Astrocyte of the cerebellum (primary cell): ENCODE measurements at places on chromosomes 16 and 17.

DNA sequence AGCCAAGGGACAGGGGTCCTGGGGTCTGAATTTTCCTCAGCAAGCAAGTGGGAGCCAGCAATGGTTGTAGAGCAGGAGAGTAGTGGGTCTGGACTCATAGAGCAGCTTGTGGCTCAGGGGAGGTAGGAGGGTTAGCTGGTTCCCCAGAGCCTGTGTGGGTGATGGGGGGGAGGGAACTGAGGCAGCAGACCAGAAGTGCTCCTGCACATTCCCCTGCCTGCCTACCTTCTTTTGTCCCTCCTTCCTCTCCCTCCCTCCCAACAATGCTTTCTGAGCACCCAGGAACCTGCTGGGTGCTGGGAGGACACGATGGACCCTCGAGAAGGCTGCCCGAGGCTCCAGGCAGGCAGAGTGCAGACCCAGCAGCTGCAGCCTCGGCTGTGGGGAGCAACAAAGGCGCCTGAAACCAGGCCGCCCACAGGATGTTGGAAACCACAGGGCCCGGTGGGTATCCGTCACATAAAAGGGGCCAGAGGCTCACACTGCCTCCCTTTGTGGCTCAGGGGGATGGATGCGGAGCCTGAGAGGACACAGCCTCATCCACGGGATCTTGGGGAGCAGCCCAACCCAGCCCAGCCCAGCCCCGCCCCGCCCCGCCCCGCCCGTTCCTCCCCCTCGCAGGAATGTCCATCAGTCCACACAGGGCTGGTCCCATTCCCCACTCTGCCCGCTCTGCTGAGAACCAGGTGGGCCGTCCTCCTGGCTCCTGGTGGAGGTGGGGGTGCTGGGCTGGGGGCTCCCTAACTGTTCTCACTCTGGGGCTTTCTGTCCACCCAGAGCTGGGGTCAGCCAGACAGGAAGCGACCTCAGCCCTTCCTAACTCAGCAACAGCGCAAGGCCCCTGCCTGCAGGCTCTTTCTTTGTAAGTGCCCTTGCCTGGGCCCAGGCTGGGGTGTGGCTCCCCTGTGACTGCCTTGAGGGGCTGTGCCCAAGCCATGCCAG lies 1.7 kb upstream of the NLRC3 start:
- no peak for DNase-seq

DNA sequence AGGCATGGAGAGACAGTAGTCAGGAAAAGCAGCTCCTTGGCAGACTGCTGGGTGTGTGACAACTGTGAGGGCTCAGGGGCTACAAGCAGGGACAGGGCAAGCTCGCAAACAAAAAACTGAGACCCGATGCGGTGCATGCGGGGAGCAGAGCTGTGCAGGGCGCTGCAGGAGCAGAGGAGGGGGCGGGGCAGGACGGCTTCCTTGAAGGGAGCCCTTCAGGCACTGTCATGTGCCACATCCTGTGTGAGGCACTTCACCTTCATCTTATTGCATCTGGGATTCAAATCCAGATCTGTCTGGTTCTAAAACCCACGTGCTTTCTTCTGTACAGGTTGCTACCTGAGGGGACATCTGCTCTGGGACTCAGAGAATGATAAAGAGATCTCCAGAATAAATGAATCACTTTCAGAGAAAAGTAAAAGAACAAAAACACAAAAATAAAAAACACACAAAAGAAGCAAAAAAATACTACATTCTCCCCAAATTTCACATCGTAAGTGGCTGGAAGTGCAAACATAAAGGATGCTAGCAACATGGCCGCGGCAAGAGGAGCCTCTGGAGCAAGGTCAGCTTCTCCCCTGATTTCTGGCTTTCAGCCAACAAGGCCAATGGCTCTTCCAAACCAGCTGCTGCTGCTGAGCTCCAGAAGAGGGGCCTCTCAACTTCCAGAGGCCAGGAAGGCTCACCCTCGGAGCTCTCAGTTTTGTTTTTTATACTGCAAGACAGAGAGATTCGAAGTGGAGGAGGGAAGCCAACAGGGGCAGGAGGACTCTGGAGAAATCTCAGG lies 14.2 kb downstream of the LYRM9 start:
- no peak for DNase-seq

DNA sequence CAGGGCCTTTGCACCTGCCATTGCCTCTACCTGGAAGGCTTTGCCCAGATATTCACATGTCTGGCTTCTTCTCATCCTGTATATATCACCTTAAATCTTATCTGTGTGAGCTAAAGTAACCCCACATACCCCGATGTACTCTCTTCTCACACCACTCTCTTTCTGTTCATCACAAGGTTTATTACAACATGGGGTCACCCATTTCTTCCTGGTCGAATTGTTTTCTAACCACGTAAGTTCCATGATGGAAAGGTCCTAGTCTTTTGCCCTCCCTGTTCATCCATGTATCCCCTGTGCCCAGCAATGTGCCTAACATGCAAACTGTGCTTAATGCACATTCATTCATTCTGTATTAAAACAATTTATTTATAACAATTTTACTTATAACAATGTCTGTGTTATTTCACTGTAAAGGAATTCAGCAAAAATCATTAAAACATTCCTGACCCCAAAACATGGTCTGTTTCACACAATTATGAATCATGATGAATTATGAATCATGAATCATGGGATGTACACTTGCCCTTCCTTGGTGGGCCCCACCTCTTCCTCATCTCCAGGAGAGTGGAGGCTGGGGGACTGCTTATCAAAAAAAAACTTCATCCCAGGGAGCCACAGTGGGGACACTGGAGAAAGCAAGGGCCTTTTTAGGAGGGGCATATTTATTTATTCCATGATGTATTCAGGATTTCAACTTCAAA lies 336.4 kb downstream of the GRIN2A start:
- no peak for DNase-seq

DNA sequence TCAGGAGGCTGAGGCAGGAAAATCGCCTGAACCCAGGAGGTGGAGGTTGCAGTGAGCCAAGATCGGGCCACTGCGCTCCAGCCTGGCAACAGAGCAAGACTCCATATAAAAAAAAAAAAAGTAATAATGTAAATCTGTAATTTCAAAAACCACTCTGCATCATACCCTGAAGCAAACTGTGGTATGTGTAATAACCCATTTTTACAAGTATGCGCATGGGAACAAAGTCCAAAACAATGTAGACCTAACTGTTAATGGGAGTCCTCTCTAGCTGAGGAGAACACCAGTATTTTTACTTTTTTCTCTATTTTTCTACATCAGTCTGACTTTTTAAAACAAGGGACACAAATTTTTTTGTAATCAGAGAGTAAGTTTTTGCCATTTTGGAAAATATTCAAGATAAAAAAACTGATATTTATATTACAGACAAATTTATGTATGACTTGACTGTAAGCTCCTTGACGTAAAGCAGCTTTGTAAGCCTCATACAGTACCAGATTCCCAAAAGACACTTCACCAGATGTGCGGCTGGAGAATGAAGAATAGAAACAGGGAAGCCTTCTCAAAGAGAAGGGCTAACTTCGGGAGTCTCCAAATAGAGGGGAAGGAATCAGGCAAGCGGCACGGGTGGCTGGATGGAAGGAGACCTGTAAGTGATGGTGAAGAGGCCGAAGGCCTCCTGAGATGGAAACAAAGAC lies 25.7 kb downstream of the CMTM4 start:
- no peak for DNase-seq

DNA sequence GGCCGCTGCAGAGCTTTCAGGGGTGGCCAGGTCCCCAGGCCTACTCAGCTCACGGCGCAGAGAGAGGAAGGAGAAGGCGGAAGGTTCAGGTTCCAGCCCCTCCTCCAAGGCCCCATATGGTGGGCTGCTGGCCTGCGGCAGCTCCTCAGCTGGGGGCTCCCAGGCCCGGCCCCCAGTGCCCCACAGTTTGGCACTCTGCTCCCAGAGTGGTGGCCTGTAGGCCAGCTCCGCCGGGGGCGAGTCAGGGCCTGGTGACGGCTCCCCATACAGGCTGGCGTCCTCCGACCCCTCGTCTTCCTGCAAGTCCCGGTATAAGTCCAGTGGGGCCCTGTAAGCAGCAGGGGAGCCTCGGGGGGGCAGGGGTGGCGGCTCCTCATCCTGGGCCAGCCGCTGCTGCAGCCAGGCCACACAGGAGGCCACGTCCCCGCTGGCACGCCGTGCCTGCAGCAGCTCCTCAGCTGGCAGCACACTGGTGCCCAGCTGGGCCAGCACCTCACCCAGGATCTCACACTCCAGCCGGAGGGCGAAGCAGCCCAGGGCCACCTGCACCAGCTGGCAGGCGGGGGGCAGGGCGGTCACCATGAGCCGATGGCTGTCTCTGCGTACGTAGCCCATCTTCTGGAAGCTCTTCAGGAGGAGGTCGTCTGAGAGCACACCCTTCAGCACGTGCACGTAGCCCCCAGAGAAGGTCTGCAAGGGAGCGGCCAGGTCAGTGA lies 3.7 kb downstream of the SPATA2L start:
- no peak for DNase-seq

DNA sequence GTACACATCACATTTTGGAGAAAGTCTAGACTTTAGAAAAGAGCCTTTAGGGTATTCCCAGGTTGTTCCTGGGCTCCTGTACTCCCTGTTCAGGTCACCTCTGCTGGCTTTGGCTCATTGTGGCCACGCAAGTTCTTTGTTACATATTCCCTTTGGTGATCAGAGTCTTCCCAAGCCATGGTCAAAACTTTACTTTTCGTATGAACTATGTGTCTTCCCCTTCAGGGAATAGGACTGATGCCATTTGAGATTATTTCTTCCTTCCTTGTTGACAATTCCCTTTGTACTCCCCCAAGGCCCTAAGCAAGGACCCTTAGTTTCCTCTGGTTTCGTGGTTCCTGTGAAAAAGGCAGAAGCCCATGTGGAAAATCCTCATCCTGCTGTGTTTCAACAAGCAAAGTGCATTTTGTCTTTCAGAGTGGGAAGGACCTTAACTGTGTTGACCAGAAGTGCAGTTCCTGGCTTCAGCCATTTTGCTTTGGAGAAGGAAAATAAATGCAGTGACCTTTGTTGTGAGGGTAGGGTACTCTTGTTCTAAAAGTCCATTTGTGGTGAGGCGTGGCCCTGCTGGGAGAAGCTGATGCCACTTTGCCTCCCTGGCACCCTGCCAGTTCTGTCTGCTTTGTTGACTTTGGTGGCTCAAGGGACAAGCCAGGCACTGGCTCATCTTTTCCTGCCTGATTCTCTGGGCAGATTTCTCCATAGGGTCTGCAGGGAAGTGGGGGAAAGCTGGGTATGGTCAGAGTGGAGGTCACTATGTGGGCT lies 55.1 kb downstream of the ZNRF1 start:
- DNase-seq: no peak

DNA sequence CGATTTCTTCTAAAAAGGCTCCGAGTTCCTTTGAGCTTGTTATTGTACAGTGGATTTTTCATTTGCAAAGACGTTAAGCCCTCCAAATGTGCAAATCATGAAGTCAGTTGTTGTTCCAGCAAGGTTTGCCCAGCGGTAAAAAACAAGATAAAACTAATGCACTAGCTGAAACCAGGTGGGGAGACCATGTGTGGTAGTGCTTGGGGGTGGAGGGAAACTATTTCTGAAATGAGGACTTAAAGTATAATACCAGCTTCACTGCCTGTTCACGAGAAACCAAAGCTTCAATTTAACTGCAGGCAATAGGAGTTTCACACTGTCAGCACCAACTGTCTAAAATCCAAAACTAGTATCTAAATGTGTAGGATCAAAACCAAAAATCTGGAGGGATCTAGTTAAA lies 22.3 kb downstream of the SMARCE1 start:
- no peak for DNase-seq

DNA sequence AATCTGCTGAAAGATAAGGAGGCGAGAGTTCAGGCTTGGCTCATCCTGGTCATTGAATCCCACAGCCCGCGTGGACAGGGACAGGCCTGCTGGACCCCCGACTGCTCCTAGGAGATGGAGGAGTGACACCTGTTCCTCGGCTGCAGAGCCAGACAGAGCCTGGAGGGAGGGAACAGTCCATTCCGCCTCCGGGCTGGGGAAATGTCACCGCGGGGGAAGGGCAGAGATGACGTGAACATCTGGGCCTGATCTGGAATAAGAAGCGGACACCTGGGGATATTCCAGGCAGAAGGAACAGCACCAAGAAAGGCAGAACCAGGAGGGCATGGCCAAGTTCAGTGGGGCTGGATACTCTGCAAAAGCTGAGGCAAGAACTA lies 1.5 kb downstream of the ZNF747 start:
- DNase-seq: no peak

DNA sequence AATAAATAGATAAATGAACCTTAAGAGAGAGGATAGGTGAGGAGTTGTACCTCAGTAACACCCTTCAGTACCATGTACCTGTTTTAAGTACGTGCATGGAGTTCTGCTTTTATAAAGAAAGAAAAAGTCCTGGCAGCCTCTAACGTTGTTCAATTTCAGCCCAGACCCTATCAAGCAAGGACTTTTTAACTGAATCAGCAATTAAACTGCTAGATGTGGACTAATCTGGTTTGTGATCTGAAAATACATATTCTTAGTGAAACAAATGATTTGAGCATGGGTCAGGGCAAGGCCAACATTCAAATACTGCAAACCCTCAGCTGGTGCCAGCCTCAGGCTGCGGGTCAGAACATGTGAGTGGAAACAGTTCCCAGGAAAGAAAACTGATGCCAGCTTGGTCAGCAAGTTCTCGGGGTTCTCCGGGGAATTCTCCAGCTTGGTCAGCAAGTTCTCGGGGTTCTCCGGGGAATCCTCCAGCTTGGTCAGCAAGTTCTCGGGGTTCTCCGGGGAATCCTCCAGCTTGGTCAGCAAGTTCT lies 84.5 kb downstream of the MRM3 start:
- no peak for DNase-seq

- DNase-seq: peak; percentile 12
Measured at GRCh38 chr17:19004421-19005136, at the start of gene FAM83G. Gene FAM83G (minus strand): TSS chr17:19004764. CDS start chr17:19004041, 723 bp downstream.

DNA sequence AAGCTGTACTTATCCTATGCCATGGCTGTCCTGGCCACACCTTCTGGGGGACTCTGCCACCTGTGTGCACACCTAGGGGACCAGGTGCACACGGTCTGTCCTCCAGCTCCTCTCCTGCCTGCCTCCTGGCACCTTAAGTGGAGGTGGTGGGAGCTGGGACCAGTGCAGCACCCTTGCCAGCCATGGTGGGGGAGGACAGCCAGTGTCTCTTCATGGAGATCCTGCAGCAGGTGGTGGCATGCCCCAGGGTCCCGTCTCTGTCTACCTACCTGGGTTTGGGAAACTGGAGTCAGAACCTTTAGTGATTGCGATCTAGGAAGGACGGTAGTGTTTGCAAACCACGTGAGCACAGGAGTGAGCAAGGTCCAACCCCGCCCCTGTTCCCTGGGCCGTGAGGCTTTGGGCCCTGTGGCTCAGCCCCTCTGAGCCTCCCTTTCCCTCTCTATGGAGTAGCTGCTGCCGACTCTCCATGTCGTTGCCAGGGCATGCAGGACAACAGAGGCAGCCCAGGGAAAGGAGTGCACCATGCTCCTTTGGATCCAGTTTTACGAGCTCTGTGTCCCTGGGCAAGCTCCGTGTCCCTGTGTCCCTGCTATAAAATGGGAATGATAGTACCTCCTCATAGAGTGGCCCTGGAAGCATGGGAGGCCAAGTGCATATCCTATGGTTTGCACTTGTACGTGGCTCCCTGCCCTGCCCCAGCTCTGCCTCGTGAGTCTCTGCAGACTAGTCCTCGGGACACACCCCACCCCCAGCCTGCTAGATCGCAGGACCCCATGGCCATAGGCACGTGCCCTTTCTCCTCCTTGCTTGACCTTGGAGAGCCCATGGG lies 7.1 kb downstream of the ADGRG1 start:
- no peak for DNase-seq

- DNase-seq: no peak
Measured at GRCh38 chr17:49467175-49467574, 27.9 kb upstream of the NGFR start.

- no peak for DNase-seq
Measured at GRCh38 chr17:8489841-8490240, 54.2 kb downstream of the NDEL1 start.

GRCh38 chr17:74072340-74072739 lies 131.1 kb upstream of the RPL38 start:
- DNase-seq: no peak
